ENCODE measurements at places on chromosomes 3 and 15. TPM values are rescaled to one million over a fixed set of nuclear protein-coding genes. Genes with fewer than 3 reads are reported as not detected.

Gene TMC3
- total RNA-seq, result not detected

Gene EIF5A2
- total RNA-seq, result 10.2 TPM

Gene GNAT1
- not detected for total RNA-seq

Gene KNG1
- not detected for total RNA-seq

Gene ATP13A5
- not detected for total RNA-seq

Gene CDHR4
- total RNA-seq, result not detected

Gene DTWD1
- total RNA-seq, result 20.6 TPM

Gene FMN1
- total RNA-seq, result 1.1 TPM

GRCh38 chr3:66253790-66254620 lies 33.2 kb downstream of the SLC25A26 start:
- DNase-seq, result no peak

- DNase-seq, result no peak
These were observed at the start of gene HHLA2 for GRCh38 chr3:108296239-108296638. TSS of gene HHLA2 (plus strand) at chr3:108296548. CDS start at chr3:108351814, 55,266 bp downstream.

DNA sequence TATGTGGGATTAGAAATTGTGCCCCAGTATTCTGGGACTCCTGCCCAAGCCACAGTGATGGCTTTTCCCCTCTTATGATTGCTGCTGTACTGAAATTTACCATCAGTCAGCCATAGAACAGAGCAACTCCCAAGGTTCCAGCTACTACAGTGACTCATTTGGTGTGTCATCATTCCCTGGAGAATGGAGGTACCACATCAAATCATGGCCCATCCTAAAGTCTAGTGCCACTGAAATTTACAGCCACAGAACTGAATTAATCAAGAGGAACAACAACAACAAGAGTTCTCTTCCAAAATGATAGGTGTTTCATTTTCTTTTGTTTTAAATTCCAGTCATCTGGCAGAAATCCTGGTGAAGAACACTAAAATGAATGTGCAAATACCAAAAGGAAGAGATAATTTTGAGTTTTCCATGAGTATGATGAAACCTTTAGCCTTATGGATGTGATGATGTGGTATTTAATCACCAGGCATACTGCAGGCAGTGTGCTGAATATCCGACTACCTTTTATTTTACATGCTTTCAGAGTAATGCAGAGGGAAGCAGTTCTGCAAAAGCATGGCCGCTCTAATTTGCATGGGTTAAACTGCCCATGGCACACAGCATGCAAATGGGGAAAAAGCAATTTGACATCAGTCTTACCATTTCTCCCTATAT lies 75.6 kb upstream of the SLC2A2 start:
- no peak for DNase-seq

DNA sequence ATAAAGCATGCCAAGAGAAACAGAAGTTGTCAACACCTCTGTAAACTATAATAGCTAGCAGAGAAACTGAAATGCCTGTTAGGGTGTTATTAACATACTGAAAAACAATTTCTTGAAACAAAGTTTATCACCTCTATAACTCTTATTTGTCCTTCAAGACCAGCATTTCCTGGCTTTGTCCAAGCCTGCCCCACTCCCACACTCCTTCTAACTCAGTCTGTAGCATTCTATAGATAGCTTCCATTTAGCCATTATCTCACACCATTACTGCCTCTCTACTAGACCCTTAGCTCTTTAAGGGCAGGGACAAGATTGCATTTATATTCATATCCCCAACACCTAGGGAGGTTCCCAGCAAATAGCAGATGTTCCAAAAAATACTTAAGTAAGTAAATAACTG lies 36.5 kb downstream of the GK5 start:
- DNase-seq, result no peak

- peak; percentile 25 for DNase-seq
These were observed 48.9 kb upstream of the AMOTL2 start for GRCh38 chr3:134423153-134423552.

DNA sequence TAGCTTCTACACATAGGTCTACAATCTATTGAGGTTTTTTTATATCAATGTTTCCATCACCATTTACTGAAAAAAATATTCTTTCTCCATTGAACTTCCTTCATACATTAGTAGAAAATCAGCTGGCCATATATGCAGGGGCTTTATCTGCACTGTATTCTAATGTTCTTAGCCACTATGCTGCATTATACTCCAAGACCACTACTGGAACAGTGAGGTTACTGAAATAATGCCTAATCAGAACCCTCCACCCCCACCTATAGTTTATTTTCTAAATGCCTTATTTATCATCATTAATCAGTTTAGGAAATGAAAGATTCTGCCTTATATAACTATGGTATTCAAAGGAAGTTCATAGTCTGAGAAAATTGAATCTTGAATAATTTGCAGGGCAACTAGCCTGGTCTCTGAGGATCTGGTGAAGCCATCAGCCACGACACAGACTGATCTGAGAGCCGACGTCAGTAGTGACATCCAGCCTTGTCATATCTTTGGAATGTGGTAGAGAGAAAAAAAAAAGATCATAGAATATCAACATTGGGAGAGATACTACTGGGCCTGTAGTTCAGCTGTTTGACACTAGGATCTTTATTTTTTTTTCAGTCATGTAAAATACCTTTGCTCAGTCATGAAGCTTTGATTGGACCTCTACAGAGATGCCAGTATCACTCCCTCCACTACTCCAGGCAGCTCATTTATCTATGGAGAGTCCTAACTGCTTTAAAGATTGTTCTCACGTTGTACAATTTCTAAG lies 66.6 kb downstream of the P3H2 start:
- no peak for DNase-seq

DNA sequence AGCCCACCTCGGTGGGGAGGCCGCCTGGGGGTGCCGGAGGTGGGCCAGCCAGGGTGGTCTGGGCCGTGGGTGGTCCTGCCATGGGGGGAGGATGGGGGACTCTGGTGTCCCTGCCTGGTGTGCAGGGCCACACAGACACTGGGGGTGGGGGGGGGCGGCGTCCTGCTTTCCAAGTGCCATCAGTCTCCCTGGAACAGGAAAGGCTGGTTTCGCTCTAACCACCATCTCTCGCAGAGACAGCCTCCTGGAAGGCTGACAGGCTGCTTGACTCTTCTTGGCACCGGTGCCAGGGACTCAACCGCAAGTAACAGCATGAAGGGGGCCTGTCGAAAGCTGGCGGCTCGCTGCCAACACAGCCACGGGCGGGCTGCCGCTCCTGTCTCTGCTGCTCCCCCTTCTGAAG lies 40.3 kb downstream of the RGMA start:
- DNase-seq, result no peak

DNA sequence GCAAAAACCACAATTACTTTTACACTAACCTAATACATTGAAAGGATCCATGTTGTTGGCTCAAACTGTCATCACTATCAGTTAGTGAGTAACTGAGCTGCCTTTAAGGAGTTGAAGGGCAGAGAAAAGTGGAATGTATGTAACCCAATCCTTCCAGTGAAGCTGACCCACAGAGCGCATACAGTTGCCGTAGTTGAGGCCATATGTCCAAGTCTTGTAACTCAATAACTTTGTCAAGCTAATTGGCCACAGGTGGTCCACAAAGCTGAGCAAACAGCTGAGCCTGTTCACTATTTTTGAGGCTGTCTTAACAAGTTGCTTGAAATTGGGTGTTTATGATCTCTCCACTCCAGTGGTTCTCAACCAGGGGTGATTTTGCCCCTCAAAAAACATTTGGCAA lies 169.0 kb upstream of the SLC24A5 start:
- no peak for DNase-seq

DNA sequence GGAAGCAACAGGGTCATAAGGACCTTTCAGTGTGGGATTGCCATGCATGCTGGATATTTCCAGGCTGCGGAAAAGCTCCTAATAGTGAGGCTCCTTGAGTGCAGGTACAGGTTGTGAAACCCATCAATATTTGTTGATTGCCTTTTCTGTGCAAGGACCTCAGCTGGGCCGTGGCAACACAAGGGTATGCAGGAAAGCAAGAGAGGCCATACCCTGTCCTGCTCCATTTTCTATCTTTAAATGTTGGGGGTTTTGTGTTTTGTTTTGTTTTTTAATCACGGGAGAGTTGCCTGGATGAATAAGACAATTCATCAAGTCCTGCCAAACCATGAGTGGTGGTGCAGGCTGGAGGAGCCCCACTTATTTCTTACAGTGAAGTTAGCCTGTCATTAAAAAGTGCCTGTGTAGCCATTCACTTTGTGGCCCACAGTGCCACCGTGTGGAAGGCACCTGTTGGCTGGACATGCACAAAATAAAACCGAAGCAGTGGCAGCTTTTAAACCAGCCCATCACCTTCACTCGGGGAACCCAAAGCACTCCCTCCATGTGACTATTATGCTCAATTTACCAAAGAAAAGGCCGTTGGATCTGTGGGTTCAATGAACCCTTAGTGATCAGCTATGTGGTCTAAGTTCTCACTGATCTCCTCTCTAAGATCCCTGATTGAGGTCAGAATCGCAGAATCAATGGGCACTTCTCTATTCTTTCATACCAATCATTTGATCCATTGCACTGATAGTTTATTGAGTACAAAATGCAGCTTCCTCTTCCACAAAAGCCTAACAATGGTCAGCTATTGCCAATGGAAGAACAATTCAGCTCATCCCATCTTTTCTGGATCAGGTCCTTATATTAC lies 42.2 kb downstream of the CLDN18 start:
- peak; percentile 64 for DNase-seq

DNA sequence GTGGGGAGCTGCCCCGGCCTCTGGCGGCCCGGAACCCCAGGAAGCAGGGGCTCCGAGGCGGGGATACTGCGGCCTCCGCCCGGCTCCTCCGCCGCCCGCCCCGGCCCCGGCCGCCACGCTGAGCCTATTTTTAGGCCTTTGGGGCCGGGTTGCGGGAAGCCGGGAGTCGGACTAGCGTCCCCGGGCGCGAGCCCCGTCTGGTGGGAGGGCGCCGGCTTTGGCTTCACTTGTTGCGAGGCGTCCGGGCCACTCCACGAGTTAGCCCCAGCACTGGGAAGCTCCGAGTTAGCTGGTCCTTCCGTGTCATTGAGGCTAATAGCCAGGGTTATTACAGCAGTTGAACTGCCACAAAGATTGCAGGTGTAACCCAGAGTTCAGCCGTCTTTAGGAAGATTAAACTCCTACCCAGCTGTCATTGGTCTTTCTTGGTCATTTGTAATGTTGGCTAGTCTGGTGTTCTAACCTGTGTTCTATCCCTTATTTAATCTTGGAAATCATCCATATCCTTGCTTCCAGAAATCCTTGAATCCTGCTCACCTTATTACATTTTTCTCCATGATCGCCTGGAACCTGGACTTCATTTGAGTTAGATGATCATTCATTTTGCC lies 791 bp downstream of the GYG1 start:
- DNase-seq, result peak; percentile 56

DNA sequence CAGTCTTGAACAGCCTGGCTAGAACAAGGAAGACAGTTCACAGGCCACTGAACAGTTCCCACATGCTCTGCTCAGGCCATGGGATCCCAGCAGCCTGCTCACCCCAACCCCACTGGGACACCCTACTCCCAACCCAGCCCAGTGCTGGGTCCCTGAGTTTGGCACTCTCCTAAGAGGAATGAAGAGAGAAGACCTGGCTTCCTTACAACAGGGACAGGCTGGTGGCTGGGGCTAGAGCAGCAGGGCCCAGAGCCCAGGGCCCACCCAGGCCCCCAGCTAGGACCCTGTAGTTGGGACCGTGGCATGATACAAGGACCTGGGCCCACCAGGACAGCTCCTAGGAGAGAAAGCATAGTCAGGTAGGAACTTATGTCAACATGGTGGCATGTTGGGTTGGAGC lies 43.4 kb downstream of the SEMA3G start:
- no peak for DNase-seq

GRCh38 chr15:85473455-85473854 lies 93.1 kb downstream of the AKAP13 start:
- DNase-seq, result no peak

DNA sequence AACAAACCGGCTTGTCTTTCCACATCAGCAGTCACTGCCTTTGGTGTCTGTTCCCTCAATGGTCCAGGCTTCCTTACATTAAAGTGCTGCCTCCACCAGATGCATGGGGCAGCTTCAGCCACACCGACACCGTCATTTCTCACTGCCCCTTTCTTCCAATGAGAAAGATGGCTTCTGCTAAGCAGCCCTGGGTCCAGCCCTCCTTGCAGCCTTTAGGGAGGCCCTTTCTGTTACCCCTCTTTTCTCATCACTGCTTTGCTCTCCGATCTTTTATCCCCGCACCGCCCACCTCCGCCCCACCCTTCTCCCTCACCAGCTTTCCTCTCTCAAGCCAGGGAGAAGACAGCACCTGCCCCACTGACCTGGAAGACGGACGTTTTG lies 28.2 kb upstream of the CXCR6 start:
- no peak for DNase-seq

All from glutamatergic neuron (in vitro differentiated cells).